Glomerular endothelial cell (primary cell): ENCODE measurements at places on chromosomes 7 and 10.

DNA sequence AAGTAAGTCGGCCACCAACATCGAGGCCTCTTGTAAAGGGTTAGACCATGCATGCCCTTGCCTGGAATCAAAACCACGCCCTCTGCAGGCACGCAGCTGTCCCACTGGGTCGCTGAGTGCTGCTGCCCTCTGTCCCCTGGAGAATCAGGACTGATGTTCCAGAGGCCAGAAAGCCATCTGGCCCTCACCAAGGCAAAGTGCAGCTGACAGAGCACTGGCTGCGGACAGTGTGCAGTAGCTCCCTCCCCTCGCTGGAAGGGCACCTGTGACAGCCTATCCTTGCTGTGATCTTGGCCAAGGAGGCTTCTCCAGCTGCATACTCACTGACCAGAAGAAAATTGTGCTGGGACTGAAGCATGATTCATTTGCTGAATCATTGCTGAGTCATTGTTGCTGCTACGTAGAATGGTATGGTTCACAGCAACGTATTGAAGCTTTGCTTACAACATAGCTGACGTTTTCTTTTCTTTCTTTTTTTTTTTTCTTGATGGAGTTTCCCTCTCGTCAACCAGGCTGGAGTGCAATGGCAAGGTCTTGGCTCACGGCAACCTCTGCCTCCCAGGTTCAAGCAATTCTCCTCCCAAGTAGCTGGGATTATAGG is 30.4 kb downstream of the DDC start:
- peak; percentile 92 for DNase-seq

- no peak for DNase-seq
These were observed 192.3 kb downstream of the PTPRN2 start for GRCh38 chr7:158395349-158395748.

GRCh38 chr7:94417306-94417705 is 22.6 kb downstream of the COL1A2 start:
- no peak for DNase-seq

DNA sequence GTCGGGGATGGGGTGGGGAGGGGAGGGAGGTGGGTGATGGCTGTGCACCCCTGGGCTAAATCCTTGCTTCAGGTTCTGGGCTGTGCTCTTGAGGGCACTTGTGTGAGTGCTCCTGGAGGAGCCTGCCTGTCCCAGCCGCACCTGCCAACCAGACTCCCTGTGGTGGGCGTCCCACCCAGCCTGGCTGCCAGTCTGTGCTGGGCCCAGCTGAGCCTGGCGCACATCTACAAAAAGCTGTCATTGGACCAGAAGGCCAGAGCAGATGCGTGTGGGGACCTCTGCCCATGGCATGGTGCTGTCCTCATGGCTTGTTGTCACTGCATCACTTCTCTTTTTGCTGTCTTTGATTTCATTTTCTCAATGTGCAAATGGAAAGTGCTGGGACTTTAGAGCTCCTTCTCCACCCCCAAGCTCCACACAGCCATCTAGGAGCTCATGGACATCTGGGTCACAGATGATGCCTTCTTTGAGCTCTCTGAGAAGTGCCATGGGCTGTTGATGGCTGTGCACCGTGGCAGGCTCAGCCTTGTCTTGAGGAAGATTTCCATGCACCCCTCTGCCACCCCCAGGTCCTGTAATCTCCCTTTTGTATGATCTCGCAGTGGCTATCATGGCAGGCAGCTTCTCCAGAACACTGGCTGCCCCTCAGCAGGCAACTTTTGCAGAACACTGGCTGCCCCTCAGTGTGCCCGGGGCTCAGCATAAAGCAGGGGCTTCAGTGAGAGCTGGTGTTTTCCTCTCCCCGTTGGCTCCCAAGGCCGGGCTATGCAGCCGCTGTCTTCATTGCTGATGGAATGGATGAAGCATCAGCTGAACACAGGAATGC is 83.9 kb downstream of the ADCY1 start:
- no peak for DNase-seq
